ENCODE measurements at places on chromosomes 16 and 17. TPM values are rescaled to one million over a fixed set of nuclear protein-coding genes. Genes with fewer than 3 reads are reported as not detected.
A peak's percentile ranks its signal among the peaks of the same experiment; 100 is the strongest.

GRCh38 chr16:79100447-79100846, 500.1 kb downstream of the MAF start:
- DNase-seq = no peak

DNA sequence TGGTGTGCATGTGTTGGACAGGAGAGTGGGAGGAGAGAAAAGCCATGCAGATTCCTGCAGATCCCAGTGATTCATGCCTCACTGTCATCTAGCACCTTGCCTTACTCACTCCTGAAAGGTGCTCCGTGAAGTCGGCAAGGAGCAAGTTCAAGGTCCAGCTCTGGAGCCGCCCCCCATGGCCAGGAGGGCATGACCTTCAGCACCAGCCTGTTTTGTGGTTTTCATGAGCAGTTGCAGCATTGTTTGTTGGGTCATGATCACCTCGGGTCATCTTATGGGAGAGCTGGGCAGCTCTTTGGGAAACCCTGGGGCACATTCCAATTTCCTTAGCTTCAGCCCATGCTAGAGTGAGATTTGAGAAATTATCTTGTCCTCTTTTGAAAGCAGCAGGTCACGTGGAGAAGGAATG, 137.5 kb upstream of the IRX3 start:
- no peak for DNase-seq

- peak; percentile 90 for DNase-seq
These were observed 5.3 kb upstream of the CDR2L start for GRCh38 chr17:74981979-74982662.

GRCh38 chr17:73952082-73952479, 251.4 kb upstream of the RPL38 start:
- DNase-seq = no peak

- no peak for DNase-seq
These were observed 28.8 kb upstream of the ST6GALNAC1 start for GRCh38 chr17:76672270-76672851.

DNA sequence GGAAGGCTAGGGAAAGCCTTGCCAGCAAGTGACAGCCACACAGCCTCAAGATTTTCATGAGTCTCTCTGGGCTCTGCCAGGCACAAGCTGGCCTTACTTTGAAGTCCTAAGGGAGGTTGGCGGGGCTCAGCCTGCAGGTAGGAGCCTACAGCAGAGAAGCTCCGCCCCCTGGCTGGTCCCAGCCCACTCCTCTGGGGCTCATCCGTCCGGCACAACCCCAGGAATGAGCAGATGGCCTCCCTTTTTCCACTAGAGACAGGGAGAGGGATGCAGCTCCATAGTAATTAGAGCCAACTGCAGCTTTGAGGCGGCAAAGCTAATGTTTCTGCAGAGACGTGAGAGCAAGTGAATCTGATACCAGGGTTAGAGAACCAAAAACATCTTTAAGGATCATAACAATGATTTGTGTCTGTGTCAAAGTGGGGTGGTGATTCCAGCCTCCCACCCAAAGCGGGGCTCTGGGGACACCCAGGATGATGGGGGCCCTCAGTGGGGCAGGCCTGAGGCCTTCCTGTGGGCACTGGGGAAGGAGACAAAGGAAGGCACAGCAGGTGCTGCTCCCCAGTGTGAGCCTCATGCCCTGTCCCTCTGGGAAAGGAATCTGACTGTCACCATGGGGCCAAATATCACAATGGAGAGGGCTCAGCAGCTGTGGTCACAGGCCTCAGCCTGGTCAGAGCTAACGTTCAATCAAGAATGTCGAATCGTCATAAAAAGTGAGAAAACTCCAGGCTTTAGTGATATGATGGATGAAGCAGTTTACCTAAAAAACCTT, 61.5 kb downstream of the RBFOX3 start:
- no peak for DNase-seq

UTS2R gene
- 10.8 TPM for total RNA-seq

KRTAP4-9 gene
- not detected for total RNA-seq

RDM1 gene
- 6.4 TPM for total RNA-seq

COIL gene
- total RNA-seq = 17.2 TPM

EMP2 gene
- total RNA-seq = 47.5 TPM

All from cardiac muscle cell (in vitro differentiated cells and primary cell).